ENCODE measurements at places on chromosomes 12 and 14. TPM values are rescaled to one million over a fixed set of nuclear protein-coding genes. Genes with fewer than 3 reads are reported as not detected.

DNA sequence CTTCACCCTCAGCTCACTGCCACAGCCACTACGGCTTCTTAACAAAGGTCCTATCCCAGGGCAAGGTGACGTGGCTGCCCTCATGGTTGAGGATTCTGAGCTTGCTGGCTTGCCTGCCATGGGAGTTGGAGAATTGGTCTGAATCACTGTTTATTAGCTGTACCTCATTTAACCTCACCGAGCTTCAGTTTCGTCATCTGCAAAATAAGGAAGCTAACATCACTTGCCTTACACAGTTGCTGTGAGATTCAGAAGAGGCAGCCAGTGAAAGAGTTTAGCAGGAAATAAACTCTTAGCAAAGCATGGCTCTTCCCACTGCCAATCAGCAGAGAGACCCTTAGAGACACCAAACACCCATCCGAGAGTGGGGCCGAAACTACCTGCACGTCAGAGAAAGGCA lies 90.1 kb upstream of the KCNA1 start:
- DNase-seq = peak; percentile 40

DNA sequence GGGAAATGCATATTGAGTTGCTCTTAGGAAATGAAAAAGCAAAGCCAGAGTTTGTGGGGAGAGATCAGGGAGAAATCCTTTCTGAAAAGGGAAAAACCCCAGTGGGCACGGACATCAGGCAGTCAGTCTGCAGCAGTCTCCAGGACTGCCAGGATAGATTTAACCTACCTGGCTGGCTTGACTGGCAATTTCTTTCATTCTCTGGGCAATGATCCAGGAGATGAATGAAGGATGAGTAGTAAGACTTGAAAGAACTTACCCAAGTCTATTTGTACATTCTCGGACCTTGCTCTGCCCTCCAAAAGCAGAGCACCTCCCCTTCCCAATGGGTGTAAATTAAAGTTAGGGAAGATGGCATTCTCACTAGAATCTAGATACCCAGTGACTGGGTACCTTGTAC lies 42.9 kb downstream of the CMAS start:
- DNase-seq = no peak

The PLA2G1B gene
- not detected for total RNA-seq

GRCh38 chr12:2648406-2648805 lies 146.4 kb upstream of the FKBP4 start:
- DNase-seq = no peak

The BMP4 gene
- total RNA-seq = 14.4 TPM

Data from fibroblast of the aortic adventitia (primary cell).